ENCODE measurements at places on chromosomes 7 and 10.

DNA sequence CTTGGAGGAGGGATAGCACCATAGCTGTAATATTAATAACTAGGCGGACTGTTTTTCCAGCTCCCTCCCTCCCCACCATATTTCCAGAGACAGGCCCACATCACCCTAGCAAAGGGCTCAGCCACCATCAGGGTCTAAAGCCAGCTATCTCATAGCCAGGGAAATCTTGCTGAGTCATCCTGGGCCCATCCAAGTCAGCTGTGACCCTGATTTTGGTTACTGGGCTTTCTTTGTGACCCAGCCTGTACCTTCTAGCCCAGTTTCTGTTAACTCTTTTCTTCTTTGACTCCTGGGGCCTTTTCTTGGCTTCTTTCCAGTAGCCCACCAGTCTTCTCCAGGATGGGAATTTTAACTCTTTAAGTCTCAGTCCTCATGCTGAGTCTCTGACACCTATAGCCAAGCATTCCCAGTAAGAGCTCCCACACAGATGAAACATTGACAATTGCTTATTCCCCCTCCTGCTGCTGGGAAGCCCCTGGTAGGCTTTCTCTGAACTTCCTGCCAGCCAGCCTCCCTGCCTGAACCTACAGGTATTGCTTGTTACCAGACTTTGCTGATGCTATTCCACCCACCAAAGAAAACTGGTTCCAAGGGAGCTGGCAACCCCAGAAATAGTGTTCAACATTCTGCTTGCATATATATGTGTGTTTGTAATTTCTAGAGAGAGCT lies 34.8 kb upstream of the ADO start:
- no peak for DNase-seq

DNA sequence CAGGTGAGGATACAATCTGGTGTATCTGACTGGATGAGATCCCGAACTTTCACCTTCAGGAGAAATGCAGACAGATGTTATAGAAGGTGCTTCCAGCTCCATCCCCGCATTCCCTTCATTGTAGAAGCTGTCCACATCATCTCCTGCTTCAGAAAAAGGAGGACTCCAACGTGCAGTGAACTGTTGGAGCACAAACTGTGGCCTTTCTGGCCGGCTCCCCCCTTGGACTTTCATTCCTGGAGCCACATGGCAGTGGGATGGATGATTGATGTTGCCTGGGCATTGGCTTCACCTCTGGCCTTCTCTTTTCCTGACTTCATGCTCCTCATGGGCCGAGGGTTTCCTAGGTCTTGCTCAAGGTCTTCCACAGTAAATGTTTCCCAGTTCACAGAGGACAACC lies 29.6 kb upstream of the ZNF273 start:
- no peak for DNase-seq

DNA sequence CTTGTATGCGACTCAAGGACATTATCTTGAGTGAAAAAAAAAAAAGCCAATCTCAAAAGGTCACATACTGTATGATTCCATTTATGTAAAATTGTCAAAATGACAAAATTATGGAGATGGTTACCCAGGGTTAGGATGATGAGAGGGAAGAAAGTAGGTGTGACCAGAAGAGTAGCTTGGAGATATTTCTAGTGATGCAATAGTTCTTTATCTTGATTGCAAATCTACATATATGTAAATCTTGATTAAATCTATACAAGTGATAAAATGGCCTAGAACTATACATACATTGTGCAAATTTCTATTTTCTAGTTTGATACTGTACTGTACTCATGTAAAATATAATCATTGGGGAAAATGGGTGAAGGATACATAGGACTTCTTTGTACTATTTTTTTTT lies 4.6 kb downstream of the CEP41 start:
- DNase-seq: no peak

DNA sequence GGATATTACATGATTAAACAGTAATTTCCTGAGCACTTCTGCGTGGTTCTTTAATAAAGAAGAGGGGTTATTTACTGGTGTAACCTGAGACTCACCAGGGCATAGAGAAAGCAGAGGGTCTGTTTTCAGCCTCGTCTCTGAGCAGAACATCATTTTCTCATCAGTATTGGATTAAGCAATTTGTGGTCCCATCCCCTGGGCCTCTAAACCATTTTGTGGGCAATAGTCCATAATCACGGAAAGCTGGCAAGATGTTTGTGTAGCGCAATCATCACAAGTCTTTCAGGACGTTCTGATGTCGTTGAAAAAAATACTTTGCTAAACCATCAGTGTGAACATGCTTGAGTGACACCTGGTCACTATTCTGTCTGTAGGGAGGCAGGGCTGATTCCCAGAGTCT lies 37.1 kb upstream of the SEC61G start:
- no peak for DNase-seq

- DNase-seq: no peak
Measured at GRCh38 chr7:4100691-4101090, 581.4 kb upstream of the FOXK1 start.

- no peak for DNase-seq
Measured at GRCh38 chr10:78304091-78305045, 270.7 kb downstream of the RPS24 start.

DNA sequence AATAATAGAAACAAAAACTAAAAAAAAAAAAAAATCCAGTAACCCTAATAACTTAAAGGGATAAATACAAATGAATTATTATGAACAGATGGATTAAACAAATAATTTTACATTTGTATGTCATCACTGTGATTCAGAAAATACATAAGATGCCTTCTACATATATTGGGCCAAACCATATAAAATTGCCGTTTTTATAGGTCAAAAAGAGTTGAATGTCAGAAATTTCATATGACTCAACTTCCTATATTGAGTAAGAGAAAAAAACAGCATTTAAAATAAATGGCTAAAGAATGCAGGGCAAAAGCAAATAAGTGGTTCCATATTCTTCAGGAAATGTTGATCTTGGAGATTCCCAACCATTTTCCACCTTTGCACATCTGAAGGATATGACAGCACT lies 9.4 kb downstream of the SLC35B4 start:
- no peak for DNase-seq

- no peak for DNase-seq
Measured at GRCh38 chr10:46232084-46232483, 54.7 kb upstream of the ANTXRL start.

DNA sequence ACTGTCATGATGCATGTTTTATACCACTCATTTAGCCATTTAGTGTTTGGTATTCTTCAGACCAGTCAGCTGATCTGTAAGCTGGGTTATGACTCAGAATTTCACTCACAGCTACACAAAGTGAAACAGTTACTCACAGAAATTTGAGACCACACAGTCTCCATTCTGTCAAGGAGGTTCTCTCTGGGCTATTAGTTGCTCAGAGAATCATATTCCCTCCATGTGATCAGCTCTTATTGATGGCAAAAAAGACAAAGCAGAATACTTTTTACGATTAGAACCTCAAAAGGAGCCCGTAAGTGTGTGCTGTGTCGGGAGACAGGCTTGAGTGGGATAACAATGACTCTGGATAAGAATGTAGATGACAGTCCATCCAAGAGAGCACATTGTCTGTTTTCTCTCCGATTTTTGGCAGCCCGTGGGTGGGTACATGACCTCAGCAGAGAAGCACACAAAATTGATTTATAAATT lies 277.6 kb upstream of the SORCS1 start:
- DNase-seq: no peak

DNA sequence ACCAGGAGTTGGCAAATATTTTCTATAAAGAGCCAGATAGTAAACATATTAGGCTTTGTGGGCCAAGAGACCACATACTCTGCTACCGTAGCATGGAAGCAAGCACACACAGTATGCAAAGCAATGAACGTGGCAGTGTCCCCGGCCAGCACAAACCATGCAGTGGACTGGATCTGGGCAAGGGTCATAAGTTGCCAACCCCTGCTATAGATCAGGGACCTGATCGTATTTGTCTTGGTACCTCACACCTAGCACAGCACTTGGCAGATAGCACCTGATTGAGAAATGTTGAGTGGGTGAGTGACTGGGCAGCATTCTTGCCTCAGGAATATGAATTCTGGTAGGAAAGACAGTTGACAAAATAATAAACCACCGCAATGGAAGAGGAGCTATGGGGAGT lies 331.9 kb downstream of the FGFR2 start:
- DNase-seq: no peak

- DNase-seq: no peak
Measured at GRCh38 chr7:3912291-3912690, 611.2 kb downstream of the SDK1 start.

GRCh38 chr10:50224330-50224952 lies 26.9 kb downstream of the ASAH2 start:
- DNase-seq: peak; percentile 43

DNA sequence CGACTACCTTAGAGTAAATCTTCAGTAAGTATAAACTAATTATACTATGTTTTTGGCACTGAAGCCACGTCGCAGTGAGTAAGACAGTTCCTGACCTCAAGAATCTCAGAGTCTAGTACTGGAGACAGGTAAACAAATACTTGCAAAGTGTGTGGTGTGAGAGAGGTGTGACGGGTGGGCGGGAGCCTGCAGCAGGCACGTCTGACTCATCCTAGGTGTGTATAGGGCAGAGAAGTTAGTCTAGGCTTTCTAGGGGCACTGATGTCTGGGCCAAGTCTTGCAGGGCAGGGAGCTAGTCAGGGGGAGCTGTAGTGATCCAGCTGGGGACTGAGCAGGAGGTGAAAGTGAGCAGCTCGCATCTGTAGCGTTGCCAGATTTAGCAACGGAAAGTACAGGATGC lies 35.9 kb upstream of the SFTPD start:
- DNase-seq: no peak

- DNase-seq: no peak
Measured at GRCh38 chr7:80960244-80960795, 41.5 kb upstream of the SEMA3C start.

- no peak for DNase-seq
Measured at GRCh38 chr7:140638173-140638791, 2.3 kb downstream of the DENND2A start.

DNA sequence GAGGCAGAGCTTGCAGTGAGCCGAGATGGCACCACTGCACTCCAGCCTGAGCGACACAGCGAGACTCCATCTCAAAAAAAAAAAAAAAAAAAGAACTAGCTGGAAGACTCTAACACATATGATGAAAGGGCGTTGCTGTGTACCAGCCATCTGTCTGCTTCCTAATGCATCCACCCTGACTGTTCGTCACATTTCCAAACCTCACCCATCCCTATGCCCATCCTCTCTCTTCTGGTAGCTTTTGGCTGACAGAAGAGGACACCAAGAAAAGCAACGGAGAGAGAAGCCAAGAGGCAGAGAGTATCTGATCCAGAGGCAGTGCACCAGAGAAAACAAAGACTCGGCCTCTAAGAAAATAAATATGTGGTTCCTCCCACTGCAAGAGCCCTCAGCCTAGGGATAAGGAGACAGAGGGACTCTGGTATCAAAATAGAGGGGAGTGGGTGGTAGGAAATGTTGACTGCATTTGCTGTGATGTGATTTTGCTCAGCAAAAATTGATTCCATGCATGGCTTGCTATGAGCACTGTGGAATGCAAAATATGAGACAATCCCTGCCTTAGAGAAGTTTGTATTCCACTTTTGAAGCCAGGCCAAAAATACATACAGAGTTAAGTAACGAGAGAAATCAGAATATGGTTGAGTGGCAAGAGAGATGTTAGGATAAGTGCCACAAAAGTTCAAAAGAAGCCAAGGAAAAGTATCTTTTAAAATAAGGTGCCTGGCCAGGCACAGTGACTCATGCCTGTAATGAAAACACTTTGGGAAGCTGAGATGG lies 100.8 kb upstream of the STK17A start:
- no peak for DNase-seq

DNA sequence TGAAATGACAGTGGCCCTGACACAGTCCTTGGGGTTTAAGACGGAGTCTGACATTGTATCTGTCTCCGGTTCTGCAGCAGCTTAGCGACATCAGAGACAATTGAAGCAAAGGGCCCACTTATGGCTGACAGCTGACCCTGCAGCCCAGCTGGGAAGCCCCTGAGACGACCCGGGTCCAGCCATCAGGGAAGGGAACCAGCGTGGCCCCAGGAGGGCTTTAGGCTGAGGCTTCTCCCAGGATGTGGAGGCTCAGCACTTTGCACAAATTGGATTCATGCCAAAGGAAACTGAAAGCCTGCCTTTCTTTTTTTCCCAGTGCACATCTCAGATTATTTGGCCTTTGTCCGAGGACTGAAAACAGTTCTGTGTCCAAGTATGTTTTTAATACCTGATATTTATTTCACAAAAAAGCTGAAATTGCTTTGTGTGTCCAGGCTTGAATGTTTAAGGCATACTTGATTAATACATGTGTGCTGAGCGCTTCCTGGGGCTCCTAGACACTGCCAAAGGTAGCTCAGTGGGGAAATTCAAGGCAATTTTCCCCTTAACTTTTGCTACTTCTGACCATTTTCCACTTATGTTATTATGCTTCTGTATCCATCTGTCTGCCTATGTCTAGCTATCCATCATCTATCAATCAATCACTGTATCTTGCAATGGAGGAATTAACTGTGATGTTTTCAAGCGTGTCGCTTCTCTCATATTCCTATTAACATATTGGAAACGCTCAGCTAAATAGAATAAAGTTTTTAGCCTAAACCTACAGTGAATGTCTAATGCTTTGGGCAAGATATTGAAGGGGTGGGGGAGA lies 34.8 kb downstream of the KLF6 start:
- peak; percentile 47 for DNase-seq

- no peak for DNase-seq
Measured at GRCh38 chr10:33291053-33291592, 43.3 kb downstream of the NRP1 start.

GRCh38 chr10:75099952-75100763 lies 11.3 kb upstream of the SAMD8 start:
- DNase-seq: peak; percentile 79

- DNase-seq: peak; percentile 19
Measured at GRCh38 chr7:70093205-70093904, 495.1 kb downstream of the AUTS2 start.

- DNase-seq: no peak
Measured at GRCh38 chr7:71350680-71351079, 218.7 kb downstream of the GALNT17 start.

DNA sequence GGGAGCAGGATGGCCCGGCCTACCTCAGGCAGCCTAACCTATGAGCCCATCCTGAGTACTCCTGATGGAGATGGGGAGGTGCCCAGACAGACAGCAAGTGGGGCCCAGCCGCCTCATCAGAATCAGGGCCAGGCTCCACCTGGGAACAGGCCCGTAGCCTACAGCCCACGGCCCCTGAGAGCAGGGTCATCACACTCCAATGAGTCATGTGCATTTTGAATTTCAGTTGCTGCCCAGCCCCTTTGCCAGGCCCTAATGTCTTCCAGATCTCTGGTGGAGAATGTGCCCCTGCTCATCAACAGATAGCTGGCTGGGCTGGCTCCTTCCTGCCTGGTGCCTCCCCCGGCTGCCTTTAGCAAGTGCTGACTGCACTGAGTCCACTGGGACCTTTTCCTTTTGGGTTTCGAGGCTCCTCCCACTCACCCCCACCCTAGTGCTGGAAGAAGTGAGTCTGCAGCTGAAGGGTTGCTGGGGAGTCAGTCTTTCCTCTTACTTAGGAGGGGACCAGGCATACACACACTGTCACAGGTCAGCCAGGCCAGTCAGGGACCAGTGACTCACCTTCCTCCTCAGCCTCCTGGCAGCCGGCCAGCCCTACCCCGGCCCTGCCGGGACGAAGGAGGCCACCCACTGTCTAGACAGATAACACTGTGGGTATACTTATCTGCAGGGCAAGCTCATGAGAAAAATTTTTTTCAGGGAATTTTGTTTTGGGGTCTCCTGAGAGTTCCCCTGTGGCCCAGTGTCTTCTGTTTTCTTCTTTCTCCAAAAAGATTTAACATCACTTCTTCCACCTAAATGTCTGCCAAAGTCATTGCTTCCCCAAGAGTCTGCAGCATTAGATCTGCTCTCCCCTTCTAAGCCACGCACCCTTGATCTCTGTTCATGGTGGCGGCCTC lies 9.1 kb upstream of the ASIC3 start:
- peak; percentile 36 for DNase-seq

GRCh38 chr10:81953420-81953819 lies 78.4 kb downstream of the NRG3 start:
- DNase-seq: no peak

Data from NCI-H146 (cell line).